ENCODE measurements at places on chromosomes 11 and 22.

DNA sequence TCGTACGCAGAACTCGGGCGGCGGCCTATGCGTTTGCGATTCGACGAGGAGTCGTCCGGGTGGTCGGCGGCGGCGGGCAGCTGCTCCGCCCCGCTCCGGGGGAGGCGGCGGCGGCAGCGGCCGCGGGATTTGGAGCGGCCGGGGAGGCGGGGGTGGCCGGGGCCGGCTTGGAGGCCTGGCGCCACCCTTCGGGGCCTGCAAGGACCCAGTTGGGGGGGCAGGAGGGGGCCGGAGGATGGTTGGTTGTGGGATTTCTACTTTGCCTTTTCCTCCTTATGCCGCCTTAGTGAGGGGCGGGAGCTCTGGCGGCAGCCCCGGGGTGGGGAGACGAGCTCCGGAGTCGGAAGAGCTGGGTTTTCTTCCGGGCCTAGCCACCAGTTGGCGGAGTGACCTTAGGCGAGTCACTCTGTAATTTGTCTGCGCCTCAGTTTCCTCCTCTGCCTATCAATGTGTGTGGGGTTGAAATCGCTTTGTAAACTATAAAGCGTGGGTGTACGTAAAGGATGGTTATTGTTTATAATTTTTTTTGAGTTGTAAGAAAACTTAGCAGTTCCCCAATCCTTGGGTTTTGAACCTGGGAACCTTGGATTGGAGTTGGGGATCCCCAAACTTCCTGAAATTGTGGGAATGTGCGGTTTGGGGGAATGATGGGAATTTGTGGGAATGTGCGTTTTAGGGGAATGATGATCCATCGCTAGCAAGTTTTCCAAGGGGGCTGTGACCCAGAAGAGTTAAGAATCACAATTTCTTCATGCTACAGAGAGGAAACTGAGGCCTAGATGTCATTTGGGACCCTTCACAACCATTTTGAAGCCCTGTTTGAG lies 679 bp downstream of the TUG1 start:
- no peak for DNase-seq

GRCh38 chr11:122706291-122707088 lies 51.0 kb downstream of the UBASH3B start:
- DNase-seq, result no peak

GRCh38 chr22:32613773-32614392 lies 139.3 kb downstream of the FBXO7 start:
- DNase-seq, result no peak

GRCh38 chr11:115930886-115931547 lies 426.8 kb upstream of the CADM1 start:
- DNase-seq, result no peak

DNA sequence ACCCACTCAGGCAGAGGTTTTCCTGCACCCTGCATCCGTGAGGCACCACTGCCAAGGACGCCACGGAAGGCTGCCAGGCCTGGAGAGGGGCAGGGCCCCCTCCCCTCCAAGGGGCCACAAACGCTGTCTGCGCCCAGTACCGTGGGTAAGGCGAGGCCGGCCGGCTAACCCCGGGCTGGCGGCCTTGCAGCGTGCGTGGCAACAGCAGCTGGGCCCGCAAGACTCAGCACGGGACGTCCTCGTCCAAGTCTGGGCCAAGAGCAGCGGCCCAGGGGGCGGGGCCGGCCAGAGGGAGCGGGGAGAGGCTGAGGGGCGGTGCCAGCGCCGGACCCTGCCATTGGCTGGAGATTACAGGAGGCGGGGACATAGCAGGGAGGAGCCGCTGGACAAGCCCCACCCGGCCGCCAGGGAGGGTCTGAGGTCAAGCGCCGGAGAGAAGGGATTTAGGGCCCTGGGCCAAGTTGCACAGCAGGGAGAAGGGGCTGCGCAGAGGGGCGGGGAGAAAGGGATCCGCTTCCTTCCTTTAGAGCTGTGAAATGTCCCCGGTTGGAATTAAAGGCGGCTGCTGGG lies 16.0 kb downstream of the SLC43A1 start:
- DNase-seq, result no peak

DNA sequence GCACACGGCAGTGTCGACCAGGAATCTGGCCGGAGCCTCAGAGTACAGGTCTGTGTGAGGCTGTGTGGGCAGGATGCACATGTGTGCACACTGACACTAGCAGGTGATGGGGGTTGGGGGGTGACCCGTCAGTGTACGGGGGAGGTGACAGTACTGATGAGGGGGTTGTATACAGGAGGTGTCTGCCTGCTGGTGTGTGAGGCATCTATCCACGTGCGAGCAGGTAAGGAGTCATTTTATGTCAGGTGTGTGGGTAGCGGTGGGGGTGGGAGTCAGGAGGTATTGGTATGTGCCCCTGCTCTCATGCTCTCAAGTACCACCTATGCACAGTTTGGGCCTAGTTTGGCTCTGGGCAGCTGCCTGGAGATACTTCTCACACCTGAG lies 4.5 kb upstream of the PHRF1 start:
- no peak for DNase-seq

DNA sequence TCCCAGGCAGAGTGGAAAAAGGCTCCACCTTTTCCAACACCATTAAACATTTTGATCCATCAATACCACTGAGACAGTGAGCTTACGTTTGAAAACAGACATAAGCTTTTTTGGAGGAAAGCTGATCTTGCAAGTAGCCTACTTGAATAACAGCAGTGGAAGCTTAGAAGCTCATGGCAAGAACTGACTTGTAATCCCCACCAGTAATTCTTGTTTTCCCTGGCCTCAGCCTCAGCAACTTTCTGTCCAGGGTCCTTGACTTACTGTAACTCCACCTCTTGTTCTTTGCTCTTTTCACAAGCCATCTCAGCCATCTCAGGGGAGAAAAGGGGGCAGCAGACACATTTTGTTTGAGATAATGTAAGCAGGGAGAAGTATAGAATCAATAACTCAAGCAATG lies 12.3 kb upstream of the MPZL2 start:
- DNase-seq, result no peak

GRCh38 chr11:131888230-131888855 lies 517.9 kb downstream of the NTM start:
- no peak for DNase-seq

DNA sequence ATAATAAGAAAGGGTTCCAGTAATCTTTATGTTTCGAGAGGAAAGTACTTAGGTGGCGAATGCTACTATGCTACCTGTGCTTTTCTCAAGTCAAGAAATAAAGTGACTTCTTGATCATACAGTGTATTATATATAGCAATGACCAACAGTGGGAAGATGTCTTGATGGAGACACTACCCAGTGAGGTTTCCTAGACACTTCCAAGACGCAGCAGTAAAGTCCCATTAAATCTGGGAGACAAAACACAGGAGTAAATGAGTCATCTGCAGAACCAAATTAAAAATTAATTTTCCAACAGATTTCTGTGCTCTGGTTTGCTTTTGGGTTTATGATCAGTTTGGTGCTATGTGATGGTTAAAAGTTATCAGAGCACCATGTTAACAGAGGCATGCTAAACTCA lies 29.1 kb upstream of the RAB38 start:
- no peak for DNase-seq

DNA sequence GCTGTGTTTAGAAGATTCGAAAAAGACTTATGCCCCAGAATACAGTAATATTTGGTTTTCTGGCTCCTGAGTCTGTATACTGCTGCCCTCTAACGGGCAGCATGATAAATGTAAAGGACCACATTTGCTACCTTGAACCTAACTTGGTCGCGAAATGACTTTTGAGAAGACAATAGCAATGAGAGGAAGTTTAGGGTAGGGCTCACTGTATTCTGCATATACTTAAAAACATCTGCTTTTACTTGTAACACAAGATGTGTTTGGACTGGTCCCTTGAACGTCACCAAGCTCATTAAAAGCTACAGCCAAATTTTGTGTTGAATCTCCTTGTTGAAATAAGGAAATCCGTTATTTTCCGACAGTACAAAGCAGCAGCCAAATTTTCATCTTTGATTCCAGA lies 309.1 kb downstream of the SWAP70 start:
- DNase-seq, result no peak

GRCh38 chr11:79189055-79189454 lies 251.8 kb downstream of the TENM4 start:
- no peak for DNase-seq

DNA sequence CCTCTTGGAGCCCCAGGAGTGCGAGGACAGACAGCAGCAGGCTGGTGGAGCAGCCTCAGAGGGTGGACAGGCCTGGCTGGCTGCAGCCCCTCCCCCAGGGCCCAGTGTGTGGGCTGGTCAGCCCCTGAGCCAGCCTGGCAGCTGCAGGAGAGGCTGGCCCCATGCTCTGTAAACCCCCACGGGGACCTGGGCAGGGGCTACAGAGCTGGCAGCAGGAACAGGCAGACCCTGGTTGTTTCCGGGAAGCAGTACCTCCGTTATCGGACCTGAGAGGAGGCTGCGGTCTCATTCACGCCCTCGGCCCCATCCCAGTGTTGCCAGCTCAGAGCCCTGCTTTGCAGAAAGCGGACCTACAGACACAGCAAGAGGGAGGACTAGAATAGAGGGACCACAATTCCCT lies 38.5 kb upstream of the COMT start:
- DNase-seq, result no peak

DNA sequence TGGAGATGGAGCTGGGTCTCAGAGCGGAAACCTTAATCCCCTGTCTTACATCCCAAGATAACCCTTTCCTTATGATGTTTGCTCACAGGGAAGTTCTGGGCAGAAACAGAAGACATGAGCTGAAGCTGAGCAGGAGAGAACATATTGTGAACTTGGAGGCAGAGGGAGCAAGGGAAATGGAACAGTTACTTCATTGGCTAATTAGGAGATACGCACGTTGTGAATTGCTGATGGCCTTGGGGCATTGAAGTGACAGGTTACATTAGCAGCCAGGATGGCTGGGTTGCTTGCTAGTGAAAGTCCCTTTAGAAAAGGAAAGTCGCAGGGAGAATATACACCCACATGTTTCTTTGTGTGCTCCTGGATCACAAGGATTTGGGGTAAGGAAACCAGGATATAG lies 48.7 kb downstream of the TENM4 start:
- no peak for DNase-seq

GRCh38 chr22:17633217-17633997 lies 4.9 kb upstream of the ATP6V1E1 start:
- DNase-seq, result no peak

DNA sequence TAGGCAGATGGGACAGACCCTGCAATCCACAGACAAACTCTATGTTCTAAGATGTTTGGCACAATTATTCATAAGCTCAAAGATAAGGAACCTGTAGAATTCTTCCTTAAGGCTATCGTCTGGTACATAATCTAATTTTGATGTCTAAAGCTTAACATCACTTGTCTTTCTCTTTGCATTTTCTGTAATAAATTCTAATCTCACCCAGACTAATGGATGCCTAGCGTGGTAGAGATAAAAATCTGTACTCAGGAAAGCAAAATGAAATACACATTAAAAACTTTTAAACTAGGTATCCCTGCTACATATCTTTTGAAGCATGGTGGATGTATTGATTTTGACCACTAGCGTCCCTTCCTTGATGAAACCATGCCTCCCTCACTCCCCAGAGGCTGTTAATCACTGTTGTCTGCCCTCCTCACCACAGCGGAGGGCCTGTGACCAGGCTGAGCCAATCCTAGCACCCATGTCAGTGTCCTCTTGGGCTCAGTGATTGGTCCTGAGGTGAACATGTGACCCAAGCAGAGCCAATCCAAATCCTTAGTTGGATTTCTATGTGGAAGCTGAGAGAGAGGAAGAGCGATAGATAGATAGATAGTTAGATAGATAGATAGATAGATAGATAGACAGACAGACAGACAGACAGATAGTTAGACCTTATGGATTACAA lies 82.2 kb upstream of the GRK3 start:
- DNase-seq, result no peak

GRCh38 chr22:32584650-32585049 lies 110.0 kb downstream of the FBXO7 start:
- no peak for DNase-seq

DNA sequence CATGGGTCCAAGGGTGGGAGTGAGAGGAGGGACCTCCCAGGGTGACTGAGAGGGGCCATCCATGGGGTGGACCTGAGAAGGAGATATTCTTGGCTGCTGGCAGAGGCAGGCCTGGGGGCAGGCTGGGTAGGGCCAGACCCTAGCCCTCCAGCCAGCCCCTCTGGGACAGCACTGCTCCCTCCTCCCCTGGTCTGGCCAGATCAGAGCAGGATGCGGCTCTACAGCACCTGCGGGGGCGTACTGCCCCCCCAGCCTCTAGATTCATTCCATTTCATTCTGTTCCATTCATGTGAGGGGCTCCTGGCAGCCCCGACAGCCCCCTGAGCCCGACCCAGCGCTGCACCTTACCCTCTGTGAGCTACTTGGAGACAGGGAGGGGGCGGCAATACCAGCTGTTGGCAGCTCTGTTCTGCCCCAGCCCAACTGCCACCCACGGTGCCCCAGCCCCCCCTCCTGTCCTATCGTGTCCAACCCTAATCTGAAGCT lies 34.3 kb upstream of the MYRF start:
- no peak for DNase-seq

DNA sequence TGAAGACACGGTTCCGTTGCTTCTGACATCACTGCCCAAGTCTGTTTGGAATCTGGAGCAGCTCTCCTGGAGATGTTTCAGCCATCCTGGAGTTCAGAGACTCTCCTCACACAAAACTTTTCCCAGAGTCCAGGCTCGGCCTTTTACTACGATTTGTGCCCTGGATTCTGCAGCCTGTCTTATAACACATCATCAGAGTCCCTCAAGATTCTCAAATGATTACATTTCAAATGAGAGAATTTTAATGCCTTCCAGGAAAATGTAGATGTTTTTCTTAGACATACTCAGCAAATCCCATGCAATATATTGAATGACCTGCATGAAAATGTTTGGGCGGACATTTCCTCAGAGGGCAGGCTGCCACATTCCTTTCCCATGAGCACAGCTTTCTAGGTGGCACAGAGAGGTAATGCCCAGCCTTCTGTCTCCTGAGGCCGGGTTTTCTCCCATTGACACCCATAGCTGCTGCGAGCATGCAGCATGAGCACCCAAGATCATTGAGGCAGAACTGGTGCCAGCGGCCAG lies 129.1 kb downstream of the SNX19 start:
- no peak for DNase-seq

- no peak for DNase-seq
Observed at GRCh38 chr22:29266564-29267461, 968 bp downstream of the RHBDD3 start.

- no peak for DNase-seq
Observed at GRCh38 chr22:17359501-17359900, 9.8 kb upstream of the CECR2 start.

- no peak for DNase-seq
Observed at GRCh38 chr11:65952052-65952521, 6.8 kb downstream of the TSGA10IP start.

DNA sequence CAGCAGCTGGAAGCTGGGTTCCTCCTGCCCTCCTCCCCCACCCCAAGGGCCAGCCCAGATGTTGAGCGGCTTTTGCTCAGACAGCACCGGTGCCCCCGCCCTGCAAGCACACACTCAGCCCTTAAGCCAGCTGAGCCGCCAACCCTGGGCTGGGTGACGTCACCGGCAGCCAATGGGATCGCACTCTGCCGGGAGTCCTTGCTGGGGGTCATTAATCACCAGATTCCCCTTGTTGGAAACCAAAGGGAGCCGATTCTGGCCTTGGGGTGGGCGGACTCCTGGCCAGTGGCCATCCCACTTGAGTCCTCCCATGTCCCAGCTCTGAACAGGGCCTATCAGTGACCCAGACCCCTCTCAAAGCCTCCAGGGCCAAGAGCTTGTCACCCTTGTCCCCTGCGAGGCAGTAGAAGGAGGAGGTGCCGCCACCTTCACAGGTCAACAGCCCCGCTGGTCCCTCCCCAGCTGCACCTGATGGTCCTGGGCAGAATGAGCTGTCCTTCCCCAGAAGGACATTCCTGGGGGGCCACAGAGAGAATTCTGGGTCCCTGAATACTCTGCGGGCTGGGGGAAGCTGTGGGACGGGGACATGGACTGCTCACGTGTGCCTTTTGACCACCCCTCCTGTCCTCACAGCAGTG lies 7.4 kb downstream of the DUSP8 start:
- no peak for DNase-seq

- DNase-seq, result no peak
Observed at GRCh38 chr22:41742918-41743317, 43.6 kb downstream of the MEI1 start.

Measured in T-cell (primary cell).